ENCODE measurements at places on chromosomes 5 and 9.

- no peak for DNase-seq
Measured at GRCh38 chr9:135447126-135447525, 32.5 kb upstream of the PPP1R26 start.

DNA sequence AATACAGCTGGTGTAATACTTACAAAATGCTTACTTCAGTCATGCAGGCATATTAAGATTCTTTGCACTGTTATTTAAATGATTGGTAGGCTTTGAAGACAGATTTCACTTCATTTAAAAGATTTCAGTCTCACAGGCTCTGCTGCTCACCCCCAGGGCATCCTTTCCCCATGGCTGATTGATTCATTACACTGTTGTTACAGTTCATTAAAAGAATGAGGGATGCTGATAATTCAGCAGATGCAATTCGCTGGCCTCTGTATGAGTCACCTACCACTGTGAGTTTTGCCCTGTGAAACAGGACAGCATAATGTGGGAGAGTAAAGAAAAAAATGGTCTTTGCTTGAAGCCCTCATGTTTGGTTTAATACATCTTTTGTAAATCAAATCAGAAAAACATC lies 246.9 kb downstream of the CYLC2 start:
- peak; percentile 87 for DNase-seq

- no peak for DNase-seq
Measured at GRCh38 chr5:346229-346935, 24.9 kb downstream of the AHRR start.

GRCh38 chr9:93369686-93370085 lies 81.8 kb upstream of the FAM120A start:
- no peak for DNase-seq

DNA sequence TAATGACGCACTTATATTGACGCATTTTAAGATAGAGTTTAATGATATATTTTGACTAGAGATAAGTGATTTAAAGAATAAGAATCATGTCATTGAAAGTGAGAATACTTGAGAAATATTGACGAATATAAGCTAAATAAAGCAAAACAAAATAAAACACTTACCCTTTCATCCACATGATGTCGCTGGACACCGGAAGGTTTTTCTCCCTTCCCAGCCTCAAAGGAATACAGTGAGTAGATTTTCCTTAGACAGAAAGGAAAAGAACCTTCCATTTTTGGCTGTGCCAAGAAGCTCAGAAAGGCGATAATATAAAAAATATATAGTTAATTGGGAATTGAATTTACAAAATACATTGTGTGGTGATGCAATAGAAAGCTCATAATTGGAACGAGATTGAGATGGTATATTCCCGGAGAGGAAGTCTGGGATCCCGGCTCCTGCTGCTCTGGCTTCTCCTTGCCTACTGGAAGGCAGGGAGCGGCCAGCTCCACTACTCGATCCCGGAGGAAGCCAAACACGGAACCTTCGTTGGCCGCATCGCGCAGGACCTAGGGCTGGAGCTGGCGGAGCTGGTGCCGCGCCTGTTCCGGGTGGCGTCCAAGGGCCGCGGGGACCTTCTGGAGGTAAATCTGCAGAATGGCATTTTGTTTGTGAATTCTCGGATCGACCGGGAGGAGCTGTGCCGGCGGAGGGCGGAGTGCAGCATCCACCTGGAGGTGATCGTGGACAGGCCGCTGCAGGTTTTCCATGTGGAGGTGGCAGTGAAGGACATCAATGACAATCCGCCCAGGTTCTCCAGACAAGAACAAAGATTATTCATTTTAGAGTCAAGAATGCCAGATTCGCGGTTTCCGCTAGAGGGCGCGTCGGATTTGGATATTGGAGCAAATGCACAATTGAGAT lies at the start of gene PCDHA5:
Gene PCDHA5, plus strand, starts transcription at position 239 of the 906 bp plus-strand sequence.
- peak; percentile 33 for DNase-seq
